ENCODE measurements at places on chromosomes 6 and 20. TPM values are rescaled to one million over a fixed set of nuclear protein-coding genes. Genes with fewer than 3 reads are reported as not detected.

The PDE7B gene
- 1.3 TPM for total RNA-seq

- no peak for DNase-seq
Observed at GRCh38 chr6:96925290-96925687, 761 bp downstream of the KLHL32 start.

DNA sequence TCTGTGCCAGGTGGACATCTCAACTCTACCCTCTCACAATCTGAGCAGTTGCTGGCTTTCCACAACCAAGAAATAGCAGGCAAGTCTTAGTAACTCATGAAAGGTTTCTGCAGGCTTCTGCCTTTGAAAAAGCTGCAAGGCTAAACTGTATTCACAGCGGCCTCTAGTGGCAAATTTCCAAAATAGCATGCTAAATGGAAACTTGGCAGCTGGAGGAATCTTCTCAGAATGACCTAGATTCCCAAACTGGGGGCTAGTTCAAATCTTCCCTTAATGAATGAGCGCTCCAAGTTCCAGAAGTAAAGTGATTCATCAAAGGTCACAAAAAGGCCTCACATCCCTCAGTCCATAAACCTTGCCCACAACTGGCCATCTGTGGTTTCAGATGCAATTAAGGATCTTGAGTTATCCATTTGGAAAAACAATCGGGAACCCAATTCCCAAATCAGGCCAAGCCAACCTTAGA is 11.9 kb upstream of the CPNE5 start:
- peak; percentile 62 for DNase-seq

DNA sequence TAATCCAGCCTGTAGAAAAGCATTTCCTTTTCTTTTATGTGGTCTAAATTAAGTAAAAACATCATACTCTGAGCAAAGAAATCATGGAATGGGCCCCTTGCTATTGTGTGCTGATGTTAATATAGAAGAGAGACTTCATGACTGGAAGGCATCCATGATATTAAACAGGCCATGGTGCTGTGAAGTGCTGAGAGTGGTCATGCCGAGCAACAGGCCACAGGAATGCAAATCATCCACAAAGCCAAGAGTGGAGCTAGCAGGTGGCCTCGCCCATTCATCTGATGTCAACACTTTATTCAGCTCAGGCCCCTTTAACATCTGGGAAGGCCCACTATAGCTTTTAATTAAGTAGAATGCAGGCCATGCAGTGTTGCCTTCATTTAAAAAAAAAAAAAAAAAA is 115.2 kb upstream of the HMGCLL1 start:
- DNase-seq, result peak; percentile 68

The CALHM5 gene
- total RNA-seq, result 1.0 TPM

The CAP2 gene
- 8.4 TPM for total RNA-seq

The WTAP gene
- total RNA-seq, result 114 TPM

DNA sequence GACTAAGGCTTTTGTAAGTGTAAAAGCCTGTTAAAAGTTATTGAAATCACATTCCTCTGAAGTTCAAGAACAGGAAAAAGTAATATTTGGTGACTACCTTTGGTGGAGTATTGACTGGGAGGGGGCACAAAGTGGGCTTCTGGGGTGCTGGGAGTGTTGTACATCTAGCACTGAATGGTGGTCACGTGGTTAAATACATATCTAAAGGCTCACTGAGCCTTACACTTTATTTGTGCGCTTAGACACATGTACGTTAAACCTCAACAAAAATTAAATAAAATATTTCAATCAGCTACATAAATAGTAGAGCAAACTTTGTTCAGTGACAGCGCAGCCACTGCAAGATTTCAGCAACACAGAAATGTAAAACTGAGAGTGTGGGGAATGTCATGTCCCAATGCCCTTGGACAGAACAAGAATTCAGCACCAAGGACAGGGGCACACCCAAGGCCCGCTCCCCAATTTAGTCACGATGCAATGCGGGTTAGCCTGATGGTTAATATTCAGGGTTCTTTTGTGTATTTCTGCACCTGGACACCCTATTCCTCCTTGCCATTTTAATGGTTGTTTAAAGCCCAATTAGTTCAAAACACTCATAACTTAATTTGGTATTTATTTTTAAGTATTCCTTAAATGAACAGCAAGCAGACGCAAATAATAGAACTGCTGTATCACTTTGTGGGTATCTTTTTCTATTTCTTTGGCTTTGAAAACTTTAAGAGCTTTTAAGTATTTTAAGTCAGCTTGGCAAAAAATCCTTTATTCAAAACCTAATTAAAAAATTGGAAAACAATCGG is 37.4 kb downstream of the ANGPT4 start:
- no peak for DNase-seq

- no peak for DNase-seq
Observed at GRCh38 chr6:155440398-155441111, 15.1 kb downstream of the NOX3 start.

DNA sequence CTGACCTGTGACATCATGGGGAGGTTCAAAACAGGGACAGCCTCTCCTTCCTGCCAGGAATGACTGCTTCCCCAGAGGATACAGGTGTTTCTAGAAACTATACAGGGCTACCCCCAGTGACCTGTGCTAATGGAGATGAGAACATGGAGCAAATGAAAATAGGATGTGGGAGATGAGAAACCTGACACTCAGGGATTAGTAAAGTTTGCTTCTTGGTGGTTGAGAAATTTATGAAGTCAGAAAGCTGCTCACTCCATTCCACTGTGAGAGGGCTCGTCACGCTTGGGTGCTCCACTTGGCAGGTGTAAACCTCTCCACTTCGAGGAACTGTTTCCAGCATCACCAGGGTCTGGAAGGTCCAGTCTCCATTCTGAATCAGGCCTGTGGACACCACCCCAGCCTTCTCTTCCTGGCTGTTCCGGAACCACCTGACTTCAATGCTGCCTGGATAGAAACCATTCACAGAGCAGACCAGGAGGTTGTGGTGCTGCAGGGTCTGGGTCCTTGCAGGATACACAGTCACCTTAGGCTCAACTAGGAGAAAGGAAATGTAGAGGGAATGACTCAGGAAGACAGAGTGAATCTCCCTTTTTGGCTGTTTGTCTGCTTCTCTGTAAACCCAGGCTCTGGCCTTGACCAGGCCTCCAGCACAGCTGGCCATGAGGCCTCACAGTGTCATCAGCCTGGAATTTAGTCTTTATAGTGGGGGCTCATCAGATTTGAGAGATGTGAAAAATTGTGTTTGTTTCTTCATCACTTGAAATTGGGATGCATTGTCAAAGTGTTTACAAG is 10.8 kb downstream of the HLA-DRB5 start:
- no peak for DNase-seq

- DNase-seq, result no peak
Observed at GRCh38 chr6:128167552-128167951, 266.7 kb upstream of the THEMIS start.
